ENCODE measurements at places on chromosomes 5 and 9.
A peak's percentile ranks its signal among the peaks of the same experiment; 100 is the strongest.

- DNase-seq, result peak; percentile 61
Observed at GRCh38 chr5:83927140-83927733, 206.6 kb upstream of the HAPLN1 start.

- DNase-seq, result no peak
Observed at GRCh38 chr9:74721696-74722660, 165.7 kb downstream of the TRPM6 start.

DNA sequence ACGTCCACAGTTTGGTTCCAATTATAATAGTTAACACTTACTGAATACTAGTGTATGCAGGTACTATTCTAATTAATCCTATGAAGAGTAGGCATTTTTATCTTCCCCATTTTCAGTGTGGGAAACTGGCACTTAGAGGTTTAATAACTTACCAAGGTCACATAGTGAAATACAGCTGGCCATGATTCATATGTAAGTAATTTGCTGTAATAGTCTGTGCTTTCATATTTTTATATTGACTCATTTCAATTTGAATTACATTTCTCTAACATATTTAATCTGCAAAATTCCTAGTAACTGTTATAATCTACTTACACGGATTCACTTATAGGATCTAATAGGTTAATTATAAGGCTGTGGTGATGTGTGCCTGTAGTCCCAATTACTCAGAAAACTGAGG lies 19.4 kb downstream of the CCNH start:
- DNase-seq, result no peak

DNA sequence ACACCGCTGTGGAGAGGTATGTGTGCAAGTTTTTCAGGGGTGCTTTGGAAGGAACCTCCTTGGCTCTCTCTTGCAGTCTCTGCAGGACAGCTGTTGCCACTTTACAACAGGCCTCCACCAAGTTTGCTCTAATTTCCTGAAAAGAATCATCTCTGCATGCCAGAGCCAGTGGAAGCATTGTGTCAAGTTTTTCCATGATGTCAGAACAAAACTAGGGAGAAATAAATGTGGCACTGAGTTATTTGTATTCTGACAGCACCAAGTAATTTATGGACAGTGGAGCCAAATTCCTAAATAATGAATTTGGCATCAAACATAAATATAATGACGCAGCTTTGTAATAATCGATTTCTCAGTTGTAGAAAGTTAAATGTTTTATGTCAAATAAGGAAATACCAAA lies 146.9 kb downstream of the KIAA0825 start:
- DNase-seq, result no peak

DNA sequence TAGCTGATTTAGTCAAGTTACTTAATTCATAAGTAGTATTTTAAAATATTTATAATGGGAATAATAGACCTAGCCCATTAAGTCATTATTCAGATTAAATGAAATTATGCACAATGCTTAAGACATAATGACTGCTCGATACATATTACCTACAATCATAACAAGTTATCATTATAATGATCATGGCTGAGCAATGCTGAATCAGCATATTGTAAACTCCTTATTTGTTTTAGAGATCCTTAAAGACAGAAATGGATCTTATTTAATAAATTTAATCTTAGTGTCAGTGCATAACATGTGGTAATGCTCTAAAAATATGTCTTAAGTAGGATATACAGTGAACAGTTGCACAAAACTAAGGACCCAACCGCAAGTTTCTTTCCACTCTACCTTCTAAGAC lies 169.0 kb downstream of the TRPM6 start:
- no peak for DNase-seq

- DNase-seq, result no peak
Observed at GRCh38 chr5:95422838-95423237, 31.7 kb downstream of the FAM81B start.

DNA sequence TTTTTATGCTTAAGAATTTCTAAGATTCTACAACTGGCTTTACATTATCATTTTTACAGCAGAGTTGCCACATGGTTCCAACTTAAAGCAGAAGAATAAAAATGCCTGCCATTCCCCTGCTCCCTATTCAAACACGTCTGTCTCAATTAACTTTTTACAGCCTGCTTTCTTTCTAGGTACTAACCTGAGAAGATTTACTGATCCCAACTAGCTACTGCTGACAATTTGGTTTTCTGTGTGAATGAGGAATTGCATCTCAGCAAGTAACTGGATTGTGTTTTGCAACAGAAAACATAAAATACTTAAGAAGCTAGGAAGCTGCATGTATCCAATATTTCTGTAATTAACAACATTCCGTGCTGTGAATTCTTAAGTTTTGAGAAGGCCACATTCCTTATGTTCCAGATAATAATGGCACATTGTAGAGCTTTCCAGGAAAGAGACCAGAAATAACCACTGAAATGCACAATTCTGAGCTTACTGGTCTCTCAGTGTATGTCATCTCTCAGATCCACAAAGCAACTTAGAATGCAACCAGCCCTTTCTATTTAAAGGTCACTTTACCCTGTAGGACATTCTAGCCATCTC lies 306.8 kb upstream of the NMUR2 start:
- DNase-seq, result no peak

GRCh38 chr9:14731294-14731981 lies 8.9 kb upstream of the CER1 start:
- no peak for DNase-seq

DNA sequence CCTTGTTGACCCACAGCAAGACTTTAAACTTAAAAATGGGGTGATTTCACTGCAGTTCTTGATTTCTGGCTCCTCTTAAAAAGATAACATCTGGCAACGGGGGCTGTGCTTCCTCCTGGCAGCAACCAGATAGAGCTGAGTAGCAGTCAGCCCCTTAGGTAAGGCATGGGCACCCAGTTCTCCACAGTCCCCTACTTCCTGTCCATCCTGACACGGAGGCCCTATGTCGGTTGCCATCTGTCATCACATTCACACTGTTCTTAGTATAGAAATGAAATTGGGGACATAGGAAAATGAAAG lies 11.7 kb downstream of the CD74 start:
- DNase-seq, result no peak

- DNase-seq, result no peak
Observed at GRCh38 chr9:132365986-132366385, 11.2 kb upstream of the SETX start.

DNA sequence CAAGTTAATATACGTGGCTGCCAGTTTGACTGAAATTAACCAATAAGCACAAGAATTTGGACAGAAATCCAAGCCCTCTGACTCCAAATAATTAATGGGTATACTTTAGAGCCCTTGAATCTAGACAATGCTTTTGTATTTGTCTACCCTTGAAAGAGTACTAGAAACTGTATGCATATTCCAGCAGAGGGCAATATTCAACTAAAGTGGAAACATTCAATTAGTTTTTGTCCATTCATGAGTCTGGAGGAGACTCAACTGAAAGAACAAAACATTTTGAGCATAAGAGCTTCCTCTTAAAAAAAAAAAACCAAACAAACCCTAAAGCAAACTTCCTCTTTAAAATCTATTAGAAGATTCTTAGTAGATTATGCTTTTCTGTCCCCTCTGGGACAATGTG lies 157.8 kb downstream of the ARHGEF28 start:
- no peak for DNase-seq

DNA sequence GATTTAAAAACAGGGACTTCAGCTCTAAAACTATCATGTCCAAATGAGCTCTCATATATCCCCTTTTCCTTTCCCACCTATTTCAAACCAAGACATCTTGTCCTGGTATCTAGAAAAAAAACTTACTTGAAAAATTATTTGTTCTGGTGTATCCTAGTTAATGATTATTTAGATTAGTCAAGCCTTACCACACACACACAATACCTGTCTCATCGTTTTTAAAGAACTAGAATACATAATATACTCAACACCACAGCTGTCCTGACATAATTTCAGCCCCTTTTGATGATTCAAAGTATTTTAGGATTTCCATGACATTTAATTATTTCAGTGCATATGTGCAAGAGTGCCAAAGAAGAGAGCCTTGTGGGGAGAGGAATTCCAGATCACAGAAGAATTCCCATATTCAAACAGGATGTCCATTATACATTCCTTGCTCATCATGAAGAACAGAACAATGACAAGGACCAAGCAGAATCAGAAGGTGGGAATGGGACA lies 233.7 kb downstream of the SMARCA2 start:
- no peak for DNase-seq

- DNase-seq, result no peak
Observed at GRCh38 chr9:32581512-32582143, 8.7 kb upstream of the NDUFB6 start.

- peak; percentile 93 for DNase-seq
Observed at GRCh38 chr9:90919883-90920282, 118.3 kb downstream of the SYK start.

- no peak for DNase-seq
Observed at GRCh38 chr9:81125446-81126092, 563.8 kb downstream of the TLE1 start.

- peak; percentile 86 for DNase-seq
Observed at GRCh38 chr5:142753116-142753631, 17.0 kb upstream of the ARHGAP26 start.

DNA sequence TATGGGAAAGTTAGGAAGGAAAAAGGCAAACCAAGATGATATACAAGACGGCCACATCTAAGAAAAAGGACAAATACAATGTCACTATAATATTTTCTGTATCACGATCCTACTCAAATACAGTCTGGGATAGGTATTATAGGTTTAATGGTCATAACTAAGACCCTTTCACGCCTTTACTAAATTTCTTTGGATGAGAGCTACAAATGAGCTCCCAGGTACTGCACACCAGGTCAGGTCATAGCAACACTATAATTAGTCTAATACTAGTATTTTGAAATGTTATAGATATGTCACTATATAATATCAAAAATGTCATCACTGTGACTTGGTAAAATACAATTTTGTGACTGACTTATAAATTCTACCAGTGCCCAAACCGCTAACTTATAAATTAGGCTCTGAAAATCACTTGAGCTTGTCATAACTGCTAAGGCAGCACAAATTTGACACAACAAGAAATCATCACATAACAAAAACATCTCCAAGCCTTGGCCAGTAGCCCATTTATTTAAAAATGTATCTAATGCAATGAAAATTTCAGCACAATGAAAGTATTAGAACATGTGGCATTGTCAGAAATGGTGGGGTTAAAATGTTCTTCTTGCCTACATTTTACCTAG lies 6.9 kb downstream of the SELENOP start:
- no peak for DNase-seq

DNA sequence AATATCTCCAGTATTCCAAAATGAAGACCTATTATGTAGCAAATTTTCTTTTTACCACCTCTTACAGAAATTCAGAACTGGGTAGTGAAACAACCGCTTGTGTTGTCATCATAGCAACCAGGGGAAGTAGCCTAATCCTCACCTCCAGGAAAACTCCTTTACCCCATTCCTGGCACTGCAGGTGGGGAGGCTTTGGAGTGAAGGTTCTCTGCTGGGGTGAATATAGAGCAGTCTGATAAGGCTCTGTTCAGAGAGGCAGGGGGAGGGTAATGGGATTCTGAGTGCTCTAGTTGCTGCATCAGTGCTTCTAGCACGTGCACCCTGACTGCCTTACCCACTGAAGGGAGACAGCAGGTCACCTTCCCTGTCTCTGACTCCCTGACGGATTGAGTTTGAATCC lies 116.2 kb downstream of the MAN2A1 start:
- DNase-seq, result no peak

DNA sequence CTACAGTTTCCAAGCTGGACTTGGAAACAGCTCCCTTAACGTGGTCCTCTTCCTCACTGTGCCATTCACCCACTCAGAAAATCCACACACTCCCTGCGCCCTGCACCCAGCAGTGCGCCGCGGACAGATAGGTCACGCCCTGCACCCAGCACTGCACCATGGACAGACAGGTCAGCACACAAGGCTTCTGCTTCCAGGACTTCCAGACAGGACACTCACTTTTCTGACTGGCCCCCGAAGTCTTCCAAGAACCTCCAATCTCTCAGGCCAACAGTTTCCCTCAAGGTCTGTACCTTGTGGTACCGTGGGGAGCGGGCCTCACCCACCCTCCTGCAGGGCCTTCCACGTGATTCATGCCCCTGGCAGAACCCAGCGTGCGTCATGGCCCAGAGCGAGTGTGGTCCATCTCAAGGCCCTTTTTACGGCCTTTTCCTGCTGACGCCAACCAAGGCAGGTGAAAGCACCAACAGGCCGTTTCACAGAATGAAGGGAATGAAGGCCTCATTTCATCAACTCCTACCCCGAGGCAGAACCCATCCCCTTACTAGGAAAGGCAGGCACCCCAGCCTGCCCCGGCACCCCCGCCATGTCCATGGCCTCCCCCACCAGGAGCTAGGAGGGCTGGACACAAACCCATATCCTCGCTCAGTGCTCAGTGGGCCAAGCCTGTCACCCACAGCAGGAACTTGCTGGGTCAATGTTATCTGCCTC lies 17.3 kb downstream of the VAV2 start:
- DNase-seq, result no peak

DNA sequence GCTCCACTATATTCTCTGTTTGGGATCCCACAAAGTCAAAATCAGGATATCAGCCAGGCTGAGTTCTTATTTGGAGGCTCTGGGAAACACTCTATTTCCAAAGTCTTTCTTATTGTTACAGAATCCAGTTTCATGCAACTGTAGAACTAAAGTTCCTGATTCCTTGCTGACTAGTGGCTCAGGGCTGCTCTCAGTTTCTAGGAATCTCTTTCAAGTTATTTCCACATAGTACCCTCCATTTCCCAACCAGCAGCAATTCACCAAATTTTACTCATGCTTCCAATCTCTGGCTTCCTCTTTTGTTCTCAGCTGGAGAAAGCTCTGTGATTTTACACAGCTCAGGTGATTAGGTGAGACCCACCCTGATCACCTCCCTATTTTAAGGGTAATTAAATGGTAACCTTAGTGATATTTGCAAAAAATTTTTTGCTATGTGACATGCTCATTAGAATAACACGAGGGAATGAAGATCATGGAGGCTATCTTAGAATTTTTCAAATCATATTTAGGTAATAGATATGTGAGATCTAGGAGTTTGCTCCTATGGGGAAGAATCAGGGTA lies 794.9 kb upstream of the ARRDC3 start:
- no peak for DNase-seq

DNA sequence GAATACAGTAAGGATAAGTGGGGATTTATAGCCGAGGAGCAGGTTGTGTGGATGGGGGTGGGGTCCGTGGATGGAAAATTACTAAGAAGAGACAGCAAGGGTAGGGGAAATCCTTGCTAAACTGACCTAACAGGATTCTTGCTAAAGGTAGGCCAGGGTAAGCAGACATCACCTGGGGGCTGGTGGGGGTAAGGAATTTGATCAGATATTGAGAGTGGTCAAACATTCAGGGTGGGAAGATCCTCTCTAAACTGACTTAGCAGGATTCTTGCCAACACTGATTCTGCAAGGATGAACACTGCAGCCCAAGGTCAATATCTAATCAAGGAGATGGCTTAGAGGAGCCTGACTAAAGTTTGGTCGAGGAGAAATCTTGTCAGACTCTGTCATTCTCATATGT lies 2.7 kb upstream of the PLGRKT start:
- no peak for DNase-seq
